ENCODE measurements at places on chromosomes 4 and X.

- no peak for DNase-seq
Measured at GRCh38 chrX:3962511-3963311, 249.3 kb upstream of the PRKX start.

DNA sequence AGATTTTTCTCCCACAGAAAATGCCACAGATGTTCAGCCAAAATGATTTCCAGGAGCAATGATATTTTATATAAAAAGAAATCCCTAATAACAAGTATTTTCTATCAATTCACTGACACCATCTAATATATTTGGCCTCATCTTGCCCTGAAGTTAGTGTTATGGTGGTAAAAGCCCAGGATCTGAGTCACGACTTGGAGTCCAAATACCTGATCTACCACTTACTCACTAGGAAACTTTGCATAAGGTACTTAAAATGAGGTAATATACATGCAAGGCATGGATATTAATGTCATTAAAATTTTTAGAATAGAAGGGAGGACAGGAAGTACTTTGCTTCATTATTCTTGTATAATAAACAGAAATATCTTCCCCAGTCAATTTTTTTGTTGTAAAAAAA is 16.3 kb downstream of the PPP3CA start:
- no peak for DNase-seq

DNA sequence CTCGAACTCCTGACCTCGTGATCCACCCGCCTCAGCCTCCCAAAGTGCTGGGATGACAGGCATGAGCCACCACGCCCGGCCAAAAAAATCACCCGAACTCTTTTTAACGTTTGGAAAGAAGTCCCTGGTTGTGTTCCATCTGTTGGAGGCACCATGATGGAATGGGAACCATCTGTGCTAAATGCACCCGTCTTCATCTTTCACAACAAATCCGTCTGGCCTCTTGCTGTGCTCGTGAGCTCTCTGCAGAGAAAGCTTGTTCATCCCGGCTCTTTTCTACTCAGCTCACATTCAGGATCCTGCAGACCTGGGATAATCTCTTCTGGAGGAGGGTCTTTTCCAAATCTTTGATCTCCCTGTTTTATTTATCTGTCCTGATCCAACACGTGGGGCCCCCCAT is 188.8 kb downstream of the CRLF2 start:
- no peak for DNase-seq

- DNase-seq, result no peak
Measured at GRCh38 chr4:1255699-1256098, 6.8 kb upstream of the CTBP1 start.

- DNase-seq, result no peak
Measured at GRCh38 chr4:176584031-176584606, 208.6 kb downstream of the VEGFC start.

- DNase-seq, result peak; percentile 53
Measured at GRCh38 chr4:133146574-133147241, 2.4 kb upstream of the PCDH10 start.

DNA sequence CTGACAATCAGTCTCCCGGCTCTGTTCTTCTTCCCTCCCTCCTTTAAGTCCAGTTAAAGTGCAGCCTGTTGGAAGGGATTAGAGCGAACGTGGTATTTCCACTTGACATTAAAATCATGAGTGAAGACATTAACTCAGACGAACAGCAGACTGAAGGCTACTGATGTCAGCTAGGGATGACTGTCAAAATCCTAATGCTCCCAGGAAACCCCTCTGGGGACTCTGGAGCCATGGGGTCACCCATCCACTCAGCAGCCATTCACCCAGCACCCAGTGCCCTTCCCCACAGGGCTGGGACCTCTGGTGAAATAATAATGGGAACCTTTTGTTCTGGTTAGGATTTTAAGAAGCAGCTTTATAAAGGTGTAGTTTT is 113.9 kb downstream of the DRD5 start:
- DNase-seq, result no peak

GRCh38 chrX:69988955-69989394 is 60.8 kb downstream of the AWAT2 start:
- no peak for DNase-seq

DNA sequence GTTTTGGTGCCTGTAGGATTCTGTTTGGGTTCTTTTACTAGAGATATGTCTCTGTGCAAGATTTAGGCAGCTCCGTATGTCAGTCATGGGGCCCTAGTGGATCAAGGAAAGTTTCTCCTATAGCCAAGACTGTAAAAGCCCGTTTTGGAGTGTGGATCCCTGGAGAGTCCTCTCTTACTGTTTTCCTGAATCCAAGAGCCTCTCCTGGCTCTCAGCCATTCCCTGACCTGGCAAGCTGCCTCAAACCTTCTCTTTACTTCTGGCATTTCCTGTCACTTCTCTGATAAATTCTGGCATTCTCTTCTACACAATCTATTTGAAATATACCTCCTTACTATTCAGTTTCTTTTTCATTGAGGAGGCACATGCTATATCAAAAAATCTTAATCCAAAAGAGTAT is 41.4 kb downstream of the DCAF12L2 start:
- DNase-seq, result no peak

GRCh38 chr4:94559351-94559806 is 107.6 kb downstream of the PDLIM5 start:
- DNase-seq, result no peak

DNA sequence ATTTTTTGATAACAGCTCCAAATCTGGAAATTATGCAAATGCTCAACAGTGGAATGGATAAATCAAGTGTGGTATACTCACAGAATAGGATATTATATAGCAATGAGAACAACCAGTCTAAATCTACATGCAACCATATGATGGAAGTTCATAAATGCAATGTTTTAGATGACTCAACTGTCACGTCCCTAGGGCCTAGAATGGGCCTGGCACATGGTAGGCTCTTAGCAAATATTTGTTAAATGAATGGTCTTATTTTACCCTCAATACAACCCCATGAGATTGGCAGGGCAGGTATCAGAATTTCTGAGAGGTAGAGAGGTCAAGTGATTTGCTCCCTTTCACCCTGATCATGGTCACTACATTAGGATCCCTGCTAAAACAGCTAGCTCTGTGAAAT is 14.6 kb upstream of the NKX3-2 start:
- no peak for DNase-seq

GRCh38 chr4:94165256-94165655 is 42.4 kb upstream of the SMARCAD1 start:
- DNase-seq, result no peak

DNA sequence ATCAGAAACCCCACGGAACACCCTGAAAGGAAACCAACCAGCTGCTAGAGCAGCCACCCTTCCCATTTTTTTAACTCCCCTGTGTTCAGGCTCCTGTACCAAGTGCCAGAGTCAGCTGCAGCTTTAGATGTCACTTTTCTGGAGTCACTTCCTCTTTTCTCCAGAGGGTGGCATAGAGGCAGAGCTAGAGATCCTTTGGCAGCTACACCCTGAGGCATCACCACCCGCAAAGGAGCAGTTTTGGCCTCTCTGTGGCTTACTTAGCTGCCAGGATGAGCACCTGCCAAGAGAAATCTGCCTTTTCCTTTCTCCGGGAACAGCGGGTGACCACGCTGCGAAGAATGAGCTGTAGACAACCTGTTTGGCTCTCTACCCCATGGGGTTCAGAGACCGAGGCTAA is 58.0 kb upstream of the CHRDL1 start:
- DNase-seq, result no peak

GRCh38 chrX:67619253-67619652 is 75.4 kb downstream of the AR start:
- no peak for DNase-seq

DNA sequence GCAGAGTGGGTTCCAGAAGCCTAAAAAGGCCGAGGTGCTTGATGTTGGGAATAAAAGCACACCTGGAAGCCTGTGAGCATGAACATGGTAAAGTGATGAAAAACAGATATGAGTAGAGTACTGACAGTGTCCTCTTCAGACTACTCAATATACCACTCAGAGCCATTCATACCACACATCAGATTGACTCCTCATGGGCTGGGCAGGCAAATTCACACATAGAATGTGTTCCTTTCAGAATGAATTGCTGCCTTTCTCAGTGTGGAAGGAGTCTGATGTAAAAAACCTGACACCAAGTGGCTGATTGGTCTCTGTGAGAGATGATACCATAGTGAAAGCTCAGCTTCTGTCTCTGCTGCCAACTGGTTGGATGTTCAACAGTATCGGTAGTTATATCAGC is 442.7 kb downstream of the RAPGEF2 start:
- DNase-seq, result no peak

DNA sequence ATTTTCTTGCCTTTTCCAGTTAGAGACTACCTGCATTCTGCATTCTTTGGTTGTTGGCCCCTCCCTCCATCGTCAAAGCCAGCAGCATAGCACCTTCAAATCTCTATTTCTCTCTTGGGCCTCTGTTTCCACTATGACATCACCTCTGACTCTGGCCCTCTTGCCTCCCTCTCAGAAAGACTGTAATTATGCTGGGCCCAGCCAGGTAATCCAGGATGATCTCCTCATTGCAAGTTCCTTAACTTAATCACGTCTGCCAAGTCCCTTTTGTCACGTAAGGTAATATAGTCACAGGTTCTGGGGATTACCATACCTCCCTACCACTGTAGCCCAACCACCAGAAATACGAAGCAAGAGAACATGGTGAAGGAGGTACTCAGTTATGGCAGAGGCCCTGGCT is 39.3 kb upstream of the NYX start:
- DNase-seq, result no peak

GRCh38 chr4:2489081-2489805 is 20.3 kb downstream of the RNF4 start:
- DNase-seq, result no peak

GRCh38 chrX:86981326-86981879 is 536.2 kb upstream of the KLHL4 start:
- no peak for DNase-seq

- no peak for DNase-seq
Measured at GRCh38 chr4:7156761-7157488, 35.4 kb upstream of the SORCS2 start.

- DNase-seq, result no peak
Measured at GRCh38 chrX:151386838-151387459, 10.1 kb upstream of the VMA21 start.

DNA sequence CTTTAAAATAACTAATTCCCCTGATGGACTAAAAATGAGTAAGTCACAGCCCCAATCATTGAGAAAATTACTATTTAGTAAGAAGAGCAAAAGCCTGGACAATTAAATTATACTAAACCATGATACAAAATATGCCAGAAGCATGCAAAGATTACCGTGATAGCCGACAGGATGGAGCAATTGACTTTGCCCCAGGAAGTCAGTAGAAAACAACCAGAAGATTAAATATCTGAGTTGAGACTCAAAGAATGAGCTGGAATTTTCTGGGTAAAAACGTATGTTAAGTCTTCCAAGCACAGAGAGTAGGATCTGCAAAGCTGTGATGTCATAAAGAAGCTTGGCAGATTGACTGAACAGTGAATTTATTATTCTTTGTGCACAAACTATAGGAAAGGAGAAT is 816.1 kb upstream of the TENM3 start:
- no peak for DNase-seq
